Stimulated activated CD8-positive, alpha-beta memory T cell treated with anti-CD3 and anti-CD28 coated beads, Interleukin-7, amount 100 ng/mL, for 1 hour (primary cell): ENCODE measurements at places on chromosomes 12 and 14.

DNA sequence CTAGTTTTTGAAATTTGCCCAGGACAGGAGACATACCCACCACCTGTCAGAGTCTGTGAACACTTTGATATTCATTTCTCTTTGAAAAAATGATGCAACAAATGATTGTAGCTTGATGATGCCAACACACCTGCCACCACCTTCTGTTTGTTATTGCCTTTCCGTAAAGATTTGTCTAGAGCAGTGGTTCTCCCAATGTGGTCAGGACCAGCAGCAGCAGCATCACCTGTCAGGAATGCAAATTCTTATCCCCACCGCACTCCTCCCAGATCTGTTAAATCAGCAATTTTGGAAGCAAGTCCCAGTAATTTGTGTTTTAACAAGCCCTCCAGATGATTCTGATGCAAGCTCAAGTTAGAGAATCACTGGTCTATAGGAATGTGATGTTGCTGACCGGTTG, 9.9 kb downstream of the CCDC175 start:
- no peak for DNase-seq

GRCh38 chr14:71521238-71522135, 410.7 kb upstream of the RGS6 start:
- DNase-seq = no peak

DNA sequence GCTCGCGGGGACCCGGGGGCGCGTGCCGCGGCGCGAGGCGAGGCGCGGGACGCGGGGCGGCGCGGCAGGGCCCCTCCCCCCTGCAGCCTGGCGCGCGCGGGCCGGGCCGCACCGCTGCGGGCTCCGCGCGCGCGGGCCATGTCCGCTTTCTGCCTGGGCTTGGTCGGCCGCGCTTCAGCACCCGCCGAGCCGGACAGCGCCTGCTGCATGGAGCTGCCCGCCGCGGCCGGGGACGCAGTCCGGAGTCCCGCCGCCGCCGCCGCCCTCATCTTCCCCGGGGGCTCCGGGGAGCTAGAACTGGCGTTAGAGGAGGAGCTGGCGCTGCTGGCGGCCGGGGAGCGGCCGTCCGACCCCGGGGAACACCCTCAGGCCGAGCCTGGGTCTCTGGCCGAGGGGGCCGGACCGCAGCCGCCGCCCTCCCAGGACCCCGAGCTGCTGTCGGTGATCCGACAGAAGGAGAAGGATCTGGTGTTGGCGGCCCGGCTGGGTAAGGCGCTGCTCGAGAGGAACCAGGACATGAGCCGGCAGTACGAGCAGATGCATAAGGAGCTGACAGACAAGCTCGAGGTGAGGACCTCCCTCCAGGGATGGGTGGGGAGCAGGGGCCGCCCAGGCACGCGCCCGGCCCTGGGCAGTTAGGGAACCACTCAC, 820 bp downstream of the BICDL1 start:
- peak; percentile 41 for DNase-seq

GRCh38 chr14:75050852-75051555, at the start of gene MLH3:
Gene MLH3 (minus strand): TSS chr14:75051467. CDS start chr14:75049655, 1,812 bp downstream.
- DNase-seq = peak; percentile 62

DNA sequence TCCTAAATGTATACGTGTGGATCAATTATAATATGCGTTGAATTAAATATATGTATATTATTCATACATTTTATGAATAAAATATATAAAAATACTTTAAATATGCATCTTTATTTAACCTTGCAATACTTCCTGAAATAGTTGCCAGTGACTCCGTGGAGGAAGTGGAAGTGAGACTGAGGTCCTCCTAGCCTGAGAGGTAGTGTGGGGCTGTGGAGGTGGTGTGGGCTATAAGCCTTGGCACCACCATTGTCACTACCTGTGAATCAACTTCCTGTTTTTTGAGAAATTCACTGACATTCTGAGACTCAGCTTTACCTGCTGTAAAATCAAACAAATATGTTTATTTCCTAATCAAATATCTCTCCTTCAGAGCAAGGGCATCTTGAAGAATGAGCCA, 514.2 kb downstream of the VRK1 start:
- DNase-seq = no peak

DNA sequence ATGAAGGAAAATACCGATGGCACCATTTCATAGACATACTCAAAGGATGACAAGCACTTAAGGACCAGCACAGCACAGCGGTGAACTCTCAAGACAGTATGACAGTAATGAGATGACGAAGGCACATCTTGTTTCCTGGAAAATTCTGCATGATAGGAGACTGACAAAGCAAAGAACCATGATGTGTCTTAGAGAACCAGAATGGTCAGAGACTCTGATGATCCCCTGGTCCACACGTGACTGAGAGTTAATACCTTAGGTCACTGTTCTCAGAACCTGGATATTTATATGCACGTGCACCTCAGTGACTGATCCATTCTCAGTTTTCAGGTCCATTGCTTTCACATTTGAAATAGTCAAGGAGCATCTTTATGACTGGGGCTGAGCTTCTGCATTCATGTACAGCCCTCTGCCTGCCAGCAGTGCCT, 35.3 kb downstream of the PROX2 start:
- DNase-seq = no peak

GRCh38 chr12:57347284-57347683, 83.6 kb downstream of the R3HDM2 start:
- no peak for DNase-seq

- no peak for DNase-seq
Measured at GRCh38 chr12:127494961-127495915, 771.7 kb upstream of the TMEM132C start.

GRCh38 chr12:51329742-51330141, 5.8 kb upstream of the BIN2 start:
- DNase-seq = no peak

- no peak for DNase-seq
Measured at GRCh38 chr14:29821661-29822429, 105.8 kb downstream of the PRKD1 start.

- no peak for DNase-seq
Measured at GRCh38 chr12:32902287-32902997, 5.9 kb upstream of the PKP2 start.

DNA sequence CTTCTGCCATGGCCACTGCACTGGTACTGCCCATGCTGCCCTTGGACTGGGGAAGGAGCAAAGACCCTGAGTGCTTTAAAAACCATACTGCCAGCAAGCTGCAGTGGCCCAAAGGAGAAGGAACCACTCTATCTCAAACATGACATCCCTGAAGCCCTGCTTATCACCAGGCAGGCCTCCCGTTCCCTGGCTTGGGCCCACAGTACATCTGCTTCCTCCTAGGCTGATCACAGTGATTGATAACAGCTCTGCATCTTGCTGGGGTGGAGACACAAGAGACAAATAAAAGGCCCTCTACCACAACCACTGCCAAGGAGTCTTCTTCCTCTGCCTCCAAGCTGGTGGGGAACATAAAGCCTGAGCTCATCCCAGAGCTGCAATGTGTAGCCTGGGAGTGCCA, 567.5 kb downstream of the TRHDE start:
- no peak for DNase-seq

GRCh38 chr12:46990211-46990610, 89.2 kb upstream of the PCED1B start:
- no peak for DNase-seq

DNA sequence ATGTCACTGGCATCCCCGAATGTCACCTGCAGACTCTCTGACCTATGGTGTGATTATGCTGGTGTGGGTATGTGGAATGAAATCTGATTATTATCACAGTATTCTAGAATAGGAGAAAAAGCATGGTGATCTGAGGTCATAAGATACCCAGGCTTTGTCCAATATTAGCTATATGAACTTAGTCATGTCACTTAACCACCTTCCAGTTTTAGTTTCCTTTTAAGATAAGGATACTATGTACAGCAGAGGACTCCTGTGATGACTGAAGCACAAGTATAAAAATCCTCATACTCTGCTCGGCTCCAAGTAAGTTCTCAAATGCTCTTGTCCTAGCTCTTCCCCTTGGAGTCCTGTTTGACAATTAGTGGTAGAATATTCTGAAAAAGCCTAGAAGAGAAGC, 2.8 kb downstream of the GNS start:
- no peak for DNase-seq
